Skin of body (tissue), 3 donors: ENCODE measurements at places on chromosomes 1 and 21. TPM values are rescaled to one million over a fixed set of nuclear protein-coding genes. Genes with fewer than 3 reads are reported as not detected.

CCDC27 gene
- not detected for total RNA-seq

TCHH gene
- total RNA-seq = 315 TPM

KRTAP19-1 gene
- 11.4 TPM for total RNA-seq

KIAA0040 gene
- total RNA-seq = 8.7 TPM

DNA sequence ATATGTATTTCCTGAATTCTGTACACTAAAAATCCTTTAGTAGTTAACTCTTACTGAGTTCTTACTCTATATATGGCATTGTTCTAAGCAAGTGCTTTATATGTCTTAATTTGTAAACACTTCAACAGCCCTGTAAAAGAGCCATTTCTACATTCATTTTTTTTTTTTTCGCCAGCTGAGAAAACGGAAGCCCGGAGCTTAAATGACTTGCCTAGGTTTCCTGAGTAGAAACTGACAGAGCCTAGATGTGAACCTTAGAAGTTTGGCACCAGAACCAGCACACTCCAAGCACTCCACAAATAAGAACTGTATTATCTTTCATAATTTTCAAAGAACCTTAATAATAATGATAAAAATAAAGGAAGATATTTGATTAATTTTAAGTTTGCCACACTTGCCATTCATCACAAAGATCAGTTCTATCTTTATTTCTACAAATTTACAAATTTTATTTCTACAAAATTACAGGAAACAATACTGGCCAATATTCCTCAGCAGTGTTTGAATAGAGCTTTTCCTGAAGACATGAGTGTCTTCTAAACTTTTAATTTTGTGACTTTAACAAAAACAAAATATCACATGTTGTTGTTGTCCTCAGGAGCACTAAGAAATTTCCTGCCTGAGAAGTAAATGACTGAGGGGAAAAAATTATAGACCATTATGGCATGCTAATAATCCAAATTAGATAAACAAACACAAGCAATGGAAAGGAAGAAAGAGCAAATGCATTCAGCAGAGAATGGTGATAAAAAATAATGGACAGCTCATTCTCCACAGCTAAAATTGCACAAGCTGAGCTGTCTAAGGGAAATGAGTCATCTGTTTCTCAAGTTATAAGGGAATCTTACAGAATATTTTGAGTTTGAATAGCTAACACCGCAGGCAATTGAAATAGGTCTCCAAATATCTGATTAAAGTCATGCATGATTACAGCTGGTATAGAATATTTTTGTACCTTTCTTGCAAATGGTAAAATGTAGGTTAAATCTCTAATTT is 71.2 kb downstream of the DPYD start:
- DNase-seq = no peak

DNA sequence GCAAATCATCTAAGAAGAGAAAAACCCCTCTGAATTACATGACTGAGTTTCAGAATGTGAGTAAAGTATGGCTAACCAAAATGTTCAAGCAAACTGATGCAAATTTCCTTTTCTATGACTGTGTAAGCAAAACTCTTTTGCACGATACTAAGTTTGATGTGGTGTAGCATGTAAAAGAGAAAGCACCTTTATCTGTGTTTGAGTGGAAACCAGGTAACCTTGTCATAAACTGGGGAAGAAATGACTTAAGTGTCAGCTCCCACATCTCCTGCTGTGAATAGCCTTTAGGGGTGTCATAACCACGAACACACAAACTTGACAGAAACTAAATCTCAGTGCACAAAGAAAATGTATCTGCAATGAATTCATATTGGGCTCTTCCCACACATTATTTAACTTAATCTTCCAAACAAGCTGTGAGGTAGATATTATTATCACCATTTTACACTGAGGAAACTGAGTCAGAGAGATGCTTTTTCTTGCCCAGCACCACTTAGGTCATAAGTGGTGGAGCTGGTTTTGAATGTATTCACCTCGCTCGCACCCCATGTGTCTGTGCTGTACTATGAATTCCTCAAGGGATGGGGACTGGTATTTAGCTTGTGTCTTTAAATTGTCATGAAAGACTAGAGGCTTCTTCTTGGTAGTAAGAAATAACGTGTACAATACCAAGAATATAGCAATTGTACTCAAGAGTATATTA is 32.9 kb upstream of the IL12RB2 start:
- DNase-seq = no peak
